ENCODE measurements at places on chromosomes 3 and 15. TPM values are rescaled to one million over a fixed set of nuclear protein-coding genes. Genes with fewer than 3 reads are reported as not detected.

Gene SCN5A
- 0.24 TPM for polyA plus RNA-seq

- H3K27ac ChIP-seq = no peak overlapping the region
- peaks cover 3% of the 10 kb centered on the region for H3K27me3 ChIP-seq
- H3K4me3 ChIP-seq = no peak overlapping the region
- no peak for DNase-seq
- no peaks in the 10 kb centered on the region for H3K36me3 ChIP-seq
Observed at GRCh38 chr15:92715758-92716157, 60.2 kb upstream of the FAM174B start.

Gene SST
- not detected for polyA plus RNA-seq

GRCh38 chr3:170346481-170347392 is 10.8 kb upstream of the SKIL start:
- H3K27me3 ChIP-seq = no peaks in the 10 kb centered on the region
- peaks cover 3% of the 10 kb centered on the region for H3K4me1 ChIP-seq
- H3K27ac ChIP-seq = no peak overlapping the region
- DNase-seq = no peak
- no peak overlapping the region for H3K4me3 ChIP-seq
- no peaks in the 10 kb centered on the region for H3K36me3 ChIP-seq

Gene CCDC9B
- polyA plus RNA-seq = 7.4 TPM

DNA sequence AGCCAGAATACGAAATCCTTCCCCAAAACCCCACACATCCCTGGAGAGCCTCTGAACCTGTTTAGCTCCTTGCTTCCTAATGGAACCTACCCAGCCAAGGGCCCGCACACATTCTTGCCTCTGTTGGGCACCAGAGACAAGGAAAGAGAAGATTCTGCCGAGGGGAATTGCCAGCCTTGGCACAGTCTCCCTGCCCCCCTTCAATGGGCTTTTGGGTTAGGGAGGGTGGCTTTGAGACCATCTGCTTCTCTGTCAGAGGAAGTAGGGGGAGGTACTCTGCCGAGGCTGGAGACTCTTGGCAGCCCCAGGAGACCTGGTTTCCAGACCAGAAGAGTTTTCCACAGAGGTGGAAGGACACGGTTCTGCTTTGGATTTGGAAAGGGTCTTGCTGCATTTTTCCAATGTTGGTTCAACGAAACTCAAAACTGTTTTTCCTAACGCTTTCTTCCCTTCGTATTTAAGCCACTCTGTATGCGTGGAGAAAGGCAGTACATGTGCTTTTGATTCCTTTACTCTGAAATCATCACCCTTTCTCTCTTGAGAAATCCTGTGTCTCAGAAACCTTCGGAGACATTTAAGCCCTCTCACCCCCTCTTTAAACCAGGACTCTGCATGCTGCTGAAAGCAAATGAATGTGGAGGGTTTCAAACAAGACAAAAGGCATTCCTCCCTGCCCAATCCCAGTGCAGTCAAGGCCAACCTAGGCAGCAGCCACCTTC is 78.8 kb upstream of the PRR23C start:
- no peak for DNase-seq
- no peak overlapping the region for H3K4me3 ChIP-seq
- H3K27ac ChIP-seq = no peak overlapping the region
- no peaks in the 10 kb centered on the region for H3K36me3 ChIP-seq
- no peaks in the 10 kb centered on the region for H3K4me1 ChIP-seq

- peaks cover 9% of the 10 kb centered on the region for H3K4me1 ChIP-seq
- DNase-seq = no peak
- H3K36me3 ChIP-seq = no peaks in the 10 kb centered on the region
Observed at GRCh38 chr3:143731320-143731719, 116.9 kb downstream of the SLC9A9 start.
